ENCODE measurements at places on chromosomes 13 and 19.

GRCh38 chr13:46896341-46897137 is at the start of gene HTR2A:
HTR2A (minus strand) TSS chr13:46897053; CDS start chr13:46895906, 1,147 bp downstream.
- DNase-seq = no peak

DNA sequence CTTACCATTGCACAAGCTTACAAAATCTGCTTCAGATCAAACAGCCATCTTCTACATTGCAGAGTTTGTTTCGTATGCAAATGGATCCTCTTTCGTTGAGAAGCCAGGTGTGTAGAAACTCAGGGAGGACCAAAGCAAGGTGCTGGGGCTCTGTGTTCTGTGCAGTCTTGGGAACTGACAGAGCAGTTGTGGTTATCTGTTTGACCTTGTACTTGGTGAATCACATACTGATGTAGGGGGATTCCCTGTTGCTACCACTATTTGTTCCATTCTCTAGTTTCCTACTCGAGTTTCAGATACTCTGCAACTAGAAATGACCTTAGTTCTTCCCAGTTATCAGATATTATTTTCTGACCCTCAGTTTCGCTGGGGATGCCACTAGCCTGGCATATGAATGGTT is 95.2 kb upstream of the CLDN10 start:
- no peak for DNase-seq

DNA sequence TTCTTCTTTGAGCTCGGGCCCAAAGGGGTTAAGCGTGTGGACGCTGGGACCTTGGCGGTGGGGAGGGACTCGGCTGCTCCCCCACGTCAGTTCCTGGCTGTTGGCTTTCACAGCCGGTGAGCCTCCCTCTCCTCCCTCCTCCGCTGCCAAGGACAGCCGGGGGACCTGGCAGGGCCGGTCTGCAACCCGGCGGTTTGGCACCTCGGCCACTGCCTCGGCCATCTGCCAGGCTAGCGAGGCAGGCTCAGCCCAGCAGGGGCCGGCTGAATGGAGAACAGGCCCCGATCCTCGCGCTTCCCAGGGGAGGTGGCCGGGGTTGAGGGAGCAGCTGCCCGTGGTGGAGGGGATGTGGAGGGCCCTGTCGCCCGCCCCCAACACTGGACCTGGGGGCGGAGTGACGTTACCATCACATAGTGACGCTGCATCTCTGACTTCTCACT is 5.0 kb downstream of the TLE5 start:
- DNase-seq = no peak

DNA sequence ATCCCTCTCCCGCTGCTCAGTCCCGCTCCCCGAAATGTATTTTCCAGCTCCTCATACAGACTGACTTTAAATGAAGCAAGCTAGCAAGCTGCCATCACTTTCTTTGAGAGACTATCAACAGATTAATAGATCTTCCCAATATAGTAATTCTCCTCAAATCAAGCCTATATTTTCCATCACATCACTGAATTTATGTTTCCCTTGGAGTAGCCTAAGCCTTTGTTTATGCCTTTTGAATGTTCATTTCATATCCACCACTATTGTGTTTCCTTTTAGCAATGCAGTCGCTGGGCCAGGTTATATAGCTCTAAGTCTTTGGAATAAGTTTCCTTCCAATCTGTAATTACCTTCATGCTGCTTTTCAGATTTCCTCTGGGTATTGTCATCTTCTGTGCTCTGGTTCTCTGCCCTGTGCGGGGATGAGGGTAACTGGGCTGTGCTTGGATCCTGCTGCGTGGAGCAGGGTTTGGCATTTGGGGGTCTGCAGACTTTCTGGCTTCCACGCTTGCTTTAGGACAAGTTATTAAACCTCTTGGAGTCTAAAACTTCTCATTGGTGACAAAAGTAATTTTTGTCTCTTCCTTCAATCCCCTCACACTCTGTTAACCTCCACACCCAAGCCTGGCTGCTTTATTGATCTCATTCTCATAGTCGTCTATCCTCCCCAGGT is 256.9 kb downstream of the DLEU7 start:
- no peak for DNase-seq
